ENCODE measurements at places on chromosomes 2 and 18. TPM values are rescaled to one million over a fixed set of nuclear protein-coding genes. Genes with fewer than 3 reads are reported as not detected.

DNA sequence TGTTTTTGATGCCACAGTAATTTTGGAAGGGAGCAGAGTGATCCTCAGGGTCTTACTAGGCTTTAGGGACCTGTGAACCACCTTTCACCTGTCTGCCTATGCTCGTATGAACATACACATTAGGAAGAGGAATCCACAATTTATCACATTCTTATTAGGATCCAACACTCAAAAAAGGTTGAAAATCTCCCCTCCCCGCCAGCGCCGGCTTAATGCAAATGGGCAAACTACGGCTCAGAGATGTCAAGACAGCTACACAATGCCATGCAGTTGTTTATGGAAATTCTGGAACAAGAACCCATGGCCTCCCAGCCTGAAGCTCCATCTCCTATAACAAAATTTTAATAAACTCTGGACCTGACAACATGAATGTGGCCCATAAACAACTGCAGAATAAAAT lies 375.9 kb upstream of the ACVR2A start:
- no peak overlapping the region for H3K4me3 ChIP-seq
- no peaks in the 10 kb centered on the region for H3K36me3 ChIP-seq
- no peak for DNase-seq
- no peak overlapping the region for H3K27ac ChIP-seq
- no peaks in the 10 kb centered on the region for H3K27me3 ChIP-seq

DNA sequence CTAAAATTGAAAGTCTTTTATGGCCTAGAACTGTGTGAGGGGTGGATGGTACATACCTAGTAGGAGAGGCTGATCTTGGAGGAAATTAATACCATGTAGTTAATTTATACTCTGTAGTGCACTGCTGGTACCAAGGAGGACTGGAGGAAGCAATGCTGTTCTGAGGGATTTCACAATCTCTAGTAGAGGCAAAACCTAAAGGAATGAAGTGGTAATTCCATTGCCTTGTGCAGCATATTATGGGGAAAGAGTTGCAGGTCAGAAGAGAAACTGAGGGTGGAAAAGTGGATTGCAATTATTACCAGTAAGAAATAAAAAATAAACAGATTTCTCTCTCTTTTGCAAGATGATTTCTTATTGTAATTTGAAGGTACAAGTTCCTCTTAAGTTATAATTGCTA lies 2.2 kb downstream of the ABI2 start:
- peak overlapping the region; percentile 10 for H3K4me3 ChIP-seq
- no peak for DNase-seq
- peaks cover 1% of the 10 kb centered on the region for H3K36me3 ChIP-seq
- no peaks in the 10 kb centered on the region for H3K27me3 ChIP-seq

GRCh38 chr2:198017068-198017467 lies 212.7 kb downstream of the PLCL1 start:
- no peaks in the 10 kb centered on the region for H3K27me3 ChIP-seq
- DNase-seq: no peak
- no peak overlapping the region for H3K27ac ChIP-seq
- H3K4me3 ChIP-seq: no peak overlapping the region
- peaks cover 1% of the 10 kb centered on the region for H3K36me3 ChIP-seq

GRCh38 chr2:216004697-216005283 lies 8.6 kb downstream of the MREG start:
- peak overlapping the region; percentile 33 for H3K27ac ChIP-seq
- no peak overlapping the region for H3K4me3 ChIP-seq
- peak; percentile 23 for DNase-seq
- no peaks in the 10 kb centered on the region for H3K36me3 ChIP-seq
- peaks cover 38% of the 10 kb centered on the region for H3K4me1 ChIP-seq
- H3K27me3 ChIP-seq: no peaks in the 10 kb centered on the region

GRCh38 chr2:145960479-145961163 lies 1440.7 kb upstream of the ZEB2 start:
- no peaks in the 10 kb centered on the region for H3K36me3 ChIP-seq
- DNase-seq: no peak
- no peaks in the 10 kb centered on the region for H3K4me1 ChIP-seq
- no peaks in the 10 kb centered on the region for H3K27me3 ChIP-seq
- no peak overlapping the region for H3K27ac ChIP-seq
- H3K4me3 ChIP-seq: no peak overlapping the region

- H3K27ac ChIP-seq: no peak overlapping the region
- peaks cover 7% of the 10 kb centered on the region for H3K4me1 ChIP-seq
- H3K4me3 ChIP-seq: no peak overlapping the region
- peaks cover 2% of the 10 kb centered on the region for H3K36me3 ChIP-seq
These were observed 13.3 kb downstream of the PRKCE start for GRCh38 chr2:45664635-45665261.

GRCh38 chr2:159916511-159916910 lies 118.5 kb upstream of the CD302 start:
- DNase-seq: no peak
- H3K27ac ChIP-seq: no peak overlapping the region
- no peaks in the 10 kb centered on the region for H3K36me3 ChIP-seq
- H3K4me3 ChIP-seq: no peak overlapping the region
- H3K27me3 ChIP-seq: peaks cover 13% of the 10 kb centered on the region

DNA sequence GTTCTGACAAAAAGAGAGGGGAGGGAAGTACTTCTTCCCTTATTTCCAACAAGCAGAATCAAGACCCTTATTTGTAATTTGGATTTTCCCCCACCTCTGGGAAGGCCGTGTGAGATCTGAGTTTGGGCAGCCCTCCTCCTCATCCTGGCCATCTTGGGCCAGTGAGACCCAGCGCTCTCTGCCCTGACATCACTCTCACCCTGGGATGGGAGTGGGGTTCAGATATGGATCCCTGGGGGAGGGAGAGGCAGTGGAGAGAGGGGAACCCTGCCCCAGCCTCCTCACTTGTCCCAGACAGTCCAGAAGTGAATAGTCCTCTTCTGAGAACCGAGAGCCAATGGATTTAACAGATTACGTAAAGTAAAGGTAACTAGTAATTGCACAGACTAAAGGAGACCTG lies 64.5 kb downstream of the DYSF start:
- no peaks in the 10 kb centered on the region for H3K4me1 ChIP-seq
- no peak for DNase-seq

Gene MERTK
- total RNA-seq: 0.88 TPM

Gene GYPC
- total RNA-seq: 155 TPM

Gene GATA6
- not detected for total RNA-seq

Measured in activated naive CD4-positive, alpha-beta T cell treated with anti-CD3 and anti-CD28 coated beads for 36 hours (primary cell).